Suppressor macrophage treated with lipopolysaccharide for 4 hours (primary cell): ENCODE measurements at places on chromosomes 16 and 17.

DNA sequence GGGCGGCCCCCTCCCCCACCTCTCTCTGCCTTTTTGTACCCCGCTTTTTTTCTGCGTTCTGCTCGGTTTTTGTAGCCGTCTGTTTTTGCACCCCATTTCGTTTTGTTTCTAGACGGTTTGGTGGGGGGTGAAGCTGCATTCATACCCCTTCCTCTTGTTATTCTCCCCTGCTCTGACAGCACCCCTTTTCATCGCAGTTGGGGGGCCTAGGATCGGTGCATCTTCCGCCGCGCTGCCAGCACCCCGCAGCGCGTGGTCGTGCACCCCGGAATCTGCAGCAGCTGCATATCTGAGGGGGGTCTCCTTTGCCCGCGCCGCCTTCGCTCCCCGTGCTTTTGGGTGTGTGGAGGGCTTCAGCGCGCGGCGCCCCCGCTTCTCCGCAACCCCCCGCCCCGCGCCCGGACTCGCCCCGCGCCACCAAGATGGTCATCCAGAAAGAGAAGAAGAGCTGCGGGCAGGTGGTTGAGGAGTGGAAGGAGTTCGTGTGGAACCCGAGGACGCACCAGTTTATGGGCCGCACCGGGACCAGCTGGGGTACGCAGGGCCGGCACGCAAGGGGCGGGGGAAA is 455 bp downstream of the ATP1B2 start:
- DNase-seq, result no peak

DNA sequence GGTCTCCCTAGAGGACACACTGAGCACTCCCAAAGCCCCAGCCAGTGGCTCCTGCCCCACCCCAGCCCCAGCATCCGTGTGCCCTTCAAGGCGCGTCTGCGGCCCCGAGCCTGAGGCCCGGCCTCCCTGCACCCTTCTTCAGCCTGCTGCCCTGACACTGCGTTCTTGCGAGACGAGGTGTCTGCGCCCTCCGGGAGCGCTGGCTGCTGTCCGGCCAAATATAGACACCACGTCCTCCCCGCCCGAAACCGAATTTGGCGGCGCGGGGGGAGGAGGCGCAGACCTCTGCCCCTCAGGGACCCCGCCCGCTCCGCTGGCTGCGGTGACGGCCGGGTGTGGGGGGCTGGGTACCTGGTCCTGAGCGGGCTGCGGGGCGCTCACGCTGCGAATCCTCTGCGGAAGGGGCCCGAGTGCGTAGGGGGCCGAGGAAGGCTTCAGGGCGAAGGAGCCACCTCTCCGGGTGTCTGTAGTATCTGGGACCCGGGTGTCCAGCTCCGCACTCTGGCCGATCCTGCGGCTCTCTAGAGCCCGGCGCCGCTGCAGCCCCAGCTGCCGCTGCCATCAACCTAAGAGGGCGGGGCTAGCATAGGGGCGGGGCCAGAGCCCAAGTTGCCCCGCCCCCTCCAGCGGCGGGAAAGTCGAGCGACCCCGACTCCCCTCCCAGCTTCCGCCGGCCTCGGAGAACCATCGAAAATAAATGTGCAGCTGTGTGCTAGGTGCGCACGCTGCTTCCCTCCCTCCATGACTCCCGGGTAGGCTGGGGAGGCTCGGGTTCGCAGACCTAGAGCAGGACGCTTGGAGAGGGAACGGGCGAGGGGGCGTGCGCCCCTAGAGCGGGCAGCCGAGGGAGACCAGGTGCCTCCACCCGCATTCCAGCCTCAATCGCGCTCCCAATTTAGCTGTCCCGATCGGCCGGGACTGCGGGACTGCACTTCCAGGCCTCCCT is at the start of gene CORO6:
Gene CORO6 (minus strand): TSS at position 576 of the 946 bp plus-strand sequence. CDS start 1,491 bp downstream, outside the sequence.
- peak; percentile 49 for DNase-seq

- DNase-seq, result no peak
These were observed 19.7 kb downstream of the DPEP1 start for GRCh38 chr16:89633064-89633631.

GRCh38 chr16:85601730-85602401 is 11.3 kb upstream of the GSE1 start:
- no peak for DNase-seq

GRCh38 chr17:47945080-47945479 is 3.7 kb downstream of the PNPO start:
- DNase-seq, result peak; percentile 57

GRCh38 chr16:57318240-57318970 is 33.9 kb upstream of the PLLP start:
- no peak for DNase-seq

GRCh38 chr16:50470687-50471086 is 77.5 kb upstream of the NKD1 start:
- DNase-seq, result no peak

- DNase-seq, result no peak
These were observed 73.0 kb downstream of the TMEM114 start for GRCh38 chr16:8517280-8517679.
